ENCODE measurements at places on chromosomes 3 and 15. TPM values are rescaled to one million over a fixed set of nuclear protein-coding genes. Genes with fewer than 3 reads are reported as not detected.

DNA sequence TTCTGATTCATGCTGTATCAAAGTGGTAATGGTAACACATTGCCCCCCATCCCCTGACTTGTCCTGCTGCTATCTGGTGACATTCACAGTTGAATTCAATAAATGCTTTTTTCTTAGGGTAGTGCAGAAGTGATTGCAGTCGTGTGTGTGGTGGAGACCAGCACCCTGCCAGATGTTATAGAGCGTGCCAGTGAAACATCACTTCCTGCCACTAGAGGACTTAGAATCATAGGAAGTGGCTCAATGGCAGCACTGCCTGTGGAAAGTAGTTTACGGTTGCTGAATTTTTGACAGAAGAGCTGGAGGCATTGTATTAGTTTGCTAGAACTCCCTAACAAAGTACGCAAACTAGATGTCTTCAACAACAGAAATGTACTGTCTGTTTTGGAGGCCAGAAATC is 37.4 kb upstream of the P2RY12 start:
- DNase-seq = no peak

GRCh38 chr3:113070681-113071113 is 79.9 kb downstream of the GTPBP8 start:
- no peak for DNase-seq

The PPM1M gene
- total RNA-seq = 15.6 TPM

The C3orf22 gene
- not detected for total RNA-seq

The SAXO2 gene
- total RNA-seq = 2.5 TPM

DNA sequence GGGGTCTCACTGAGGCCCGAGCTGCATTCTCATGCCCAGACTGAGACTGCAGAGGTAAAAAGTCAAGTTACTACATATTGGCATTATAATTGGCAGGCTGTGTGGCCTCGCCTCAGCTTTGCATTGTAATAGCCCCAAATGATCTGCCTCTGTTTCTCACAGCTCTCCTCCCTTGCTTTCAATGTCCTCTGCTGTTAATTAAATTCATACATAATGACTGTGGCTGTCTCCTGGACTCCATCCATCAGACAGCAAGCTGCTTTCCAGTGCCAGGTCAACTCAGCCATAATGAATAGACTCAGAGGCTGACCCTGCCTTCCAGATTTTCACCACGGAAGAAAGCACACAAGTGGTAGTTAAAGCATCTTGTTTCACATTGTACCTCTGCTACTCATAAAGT is 7.6 kb upstream of the RTP4 start:
- no peak for DNase-seq

The GABRB3 gene
- total RNA-seq = not detected

DNA sequence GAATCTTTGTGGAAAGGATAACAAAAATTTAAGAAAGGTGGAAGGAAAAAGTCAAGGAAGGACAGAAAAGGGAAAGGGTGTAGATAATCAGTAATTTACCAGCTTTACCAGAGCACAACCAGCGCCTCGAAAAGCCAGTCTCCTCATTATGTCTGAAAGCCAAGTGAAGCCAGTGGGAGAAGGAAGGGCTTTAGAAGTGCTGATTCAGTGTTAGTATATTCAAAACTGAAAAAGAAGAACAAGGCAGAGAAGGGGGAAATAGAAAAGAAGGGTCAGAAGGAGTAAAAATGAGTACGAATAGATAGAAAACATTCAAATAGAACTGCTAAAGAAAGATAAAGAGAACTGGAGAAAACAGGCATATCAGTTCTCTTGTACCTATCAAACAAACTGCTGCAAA is 4.1 kb downstream of the PBRM1 start:
- no peak for DNase-seq
